ENCODE measurements at places on chromosomes 3 and 15.

DNA sequence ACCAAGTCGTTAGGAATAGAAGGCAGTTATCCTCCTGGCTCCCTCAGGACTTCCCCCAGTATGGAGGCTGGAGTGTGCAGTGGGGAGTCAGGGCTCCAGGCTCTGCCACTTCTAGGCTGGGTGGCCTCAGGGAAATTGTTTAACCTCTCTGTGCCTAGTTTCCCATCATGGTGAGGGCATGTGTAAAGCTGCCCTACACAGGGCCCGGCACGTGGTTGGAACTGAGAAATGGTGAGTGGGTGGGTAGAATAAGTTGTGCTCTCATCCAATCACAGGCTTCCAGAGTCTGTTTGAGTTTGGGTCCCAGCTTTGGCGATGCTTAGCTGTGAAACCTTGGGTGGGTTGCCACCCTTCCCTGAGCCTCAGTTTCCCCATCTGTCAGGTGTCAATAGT is 117.3 kb downstream of the FBLN2 start:
- no peak for DNase-seq

GRCh38 chr3:74443102-74443501 is 171.4 kb downstream of the CNTN3 start:
- no peak for DNase-seq

DNA sequence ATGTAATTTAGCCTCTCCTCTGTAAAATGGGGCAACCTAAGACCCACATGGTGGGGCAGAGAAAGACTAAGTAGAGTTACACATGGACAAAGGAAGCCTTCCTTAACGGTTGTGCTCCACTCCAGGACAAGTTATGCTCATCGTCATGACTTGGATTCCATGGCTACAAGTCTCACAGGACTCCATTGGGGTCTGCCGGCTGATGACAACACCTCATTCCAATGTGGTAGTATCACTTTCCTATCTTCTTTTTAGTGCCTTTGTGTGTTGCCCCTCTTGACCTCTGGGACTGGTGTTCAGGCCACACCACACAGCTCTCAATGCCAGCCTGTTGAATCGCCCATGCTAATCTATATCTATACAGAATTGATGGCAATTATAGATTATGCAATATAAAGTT is 181.3 kb upstream of the WNT5A start:
- no peak for DNase-seq

GRCh38 chr3:55486101-55486856 is 827 bp downstream of the WNT5A start:
- no peak for DNase-seq

All from activated naive CD8-positive, alpha-beta T cell treated with anti-CD3 and anti-CD28 coated beads, Interleukin-2, amount 50 U/mL, for 16 hours (primary cell).